ENCODE measurements at places on chromosomes 11 and 22. TPM values are rescaled to one million over a fixed set of nuclear protein-coding genes. Genes with fewer than 3 reads are reported as not detected.

Gene C22orf42
- not detected for total RNA-seq

Gene FOLH1
- total RNA-seq = not detected

Gene C11orf16
- not detected for total RNA-seq

Gene ANO9
- 0.20 TPM for total RNA-seq

Gene SLC22A9
- total RNA-seq = not detected

Gene PDGFD
- 30.0 TPM for total RNA-seq

DNA sequence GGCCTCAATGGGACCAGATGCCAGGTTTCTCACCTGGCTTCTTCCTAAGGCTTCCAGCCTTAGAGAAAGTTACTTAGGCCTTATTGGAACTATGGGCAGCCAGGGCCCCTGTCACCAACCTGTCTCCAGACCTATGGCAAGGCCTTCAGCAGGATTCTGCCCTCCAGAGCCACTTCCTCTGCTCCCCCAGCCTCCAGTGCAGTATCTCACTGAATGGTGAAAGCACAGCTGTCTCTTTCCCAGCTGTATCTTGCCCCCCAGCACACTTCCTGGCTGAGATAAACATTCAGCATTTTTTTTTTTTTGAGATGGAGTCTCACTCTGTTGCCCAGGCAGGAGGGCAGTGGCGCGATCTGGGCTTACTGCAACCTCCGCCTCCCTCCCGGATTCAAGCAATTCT, 1.5 kb downstream of the SLC2A11 start:
- DNase-seq = no peak

- DNase-seq = no peak
These were observed 21.7 kb downstream of the KIRREL3 start for GRCh38 chr11:126978911-126979310.

DNA sequence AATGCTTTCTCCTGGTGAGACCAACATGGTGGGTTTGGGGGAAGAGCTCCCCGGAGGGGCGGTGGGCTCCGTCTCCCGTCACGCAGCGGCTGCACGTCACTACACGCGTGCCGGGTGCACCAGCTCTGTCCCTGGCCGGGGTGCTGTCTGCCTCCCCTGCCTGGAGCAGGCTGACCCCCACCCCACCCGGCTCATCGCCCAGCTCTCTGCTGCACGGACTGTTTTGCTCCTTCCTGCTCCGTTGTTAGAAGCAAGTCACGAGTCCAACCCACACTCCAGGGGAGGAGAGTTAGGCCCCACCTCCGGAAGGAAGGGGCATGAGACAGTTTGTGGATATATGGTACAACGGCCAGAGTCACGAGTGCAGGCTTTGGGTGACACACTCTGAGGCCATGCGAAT, 364.9 kb downstream of the BRD1 start:
- peak; percentile 7 for DNase-seq

- no peak for DNase-seq
These were observed 18.1 kb downstream of the TOM1 start for GRCh38 chr22:35317680-35318290.

- no peak for DNase-seq
These were observed 744.4 kb upstream of the ANO3 start for GRCh38 chr11:25587496-25587895.

- no peak for DNase-seq
These were observed 24.7 kb downstream of the RCOR2 start for GRCh38 chr11:63892228-63892627.

All from M059J (cell line).